Fibroblast of skin of right biceps (primary cell): ENCODE measurements at places on chromosomes 12 and 14.

DNA sequence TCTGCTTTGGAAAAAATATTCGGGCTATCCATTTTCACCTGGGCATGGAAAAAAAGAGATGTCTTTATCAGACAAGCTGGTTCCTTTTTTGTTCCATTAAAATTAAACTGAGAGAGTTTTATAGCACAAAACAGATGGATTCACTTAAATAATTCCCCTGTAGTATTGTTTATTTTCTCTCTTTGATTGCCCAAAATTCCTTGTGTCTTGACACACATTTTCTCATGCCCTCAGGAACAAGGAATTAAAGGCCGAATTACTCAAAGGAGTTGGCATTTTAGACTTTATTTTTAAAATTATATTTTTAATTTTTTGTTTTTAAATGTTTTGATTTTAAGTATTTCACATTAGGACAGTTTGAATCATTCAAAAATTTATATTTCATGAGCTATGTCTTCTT is 69.6 kb upstream of the SLCO1C1 start:
- DNase-seq, result no peak

DNA sequence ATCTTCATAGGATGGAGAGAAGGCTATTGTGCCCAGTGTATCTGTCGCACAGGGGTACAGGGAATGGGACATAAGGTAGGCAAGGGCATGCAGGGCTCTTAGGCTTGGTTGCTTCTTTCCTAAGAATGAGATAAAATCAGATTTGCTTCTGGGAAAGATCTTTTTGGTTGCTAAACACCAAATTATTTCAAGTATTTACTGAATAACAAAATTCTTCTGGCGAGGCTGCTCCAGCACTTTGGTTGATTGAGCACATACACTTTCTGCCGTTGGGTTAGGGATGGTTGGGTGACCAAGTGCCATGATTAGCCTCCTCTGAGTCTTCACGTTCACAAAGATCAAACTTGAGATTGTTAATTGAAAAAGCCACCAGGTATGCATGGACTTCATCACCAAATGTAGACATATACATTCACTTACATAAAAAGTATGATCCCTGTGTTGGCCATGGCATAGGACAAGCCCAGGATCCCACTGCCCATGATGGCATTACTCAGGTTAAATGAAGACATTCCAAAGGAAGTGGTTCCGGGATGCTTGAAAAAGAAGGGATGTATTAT is 38.2 kb downstream of the SLC38A4 start:
- DNase-seq, result peak; percentile 44

DNA sequence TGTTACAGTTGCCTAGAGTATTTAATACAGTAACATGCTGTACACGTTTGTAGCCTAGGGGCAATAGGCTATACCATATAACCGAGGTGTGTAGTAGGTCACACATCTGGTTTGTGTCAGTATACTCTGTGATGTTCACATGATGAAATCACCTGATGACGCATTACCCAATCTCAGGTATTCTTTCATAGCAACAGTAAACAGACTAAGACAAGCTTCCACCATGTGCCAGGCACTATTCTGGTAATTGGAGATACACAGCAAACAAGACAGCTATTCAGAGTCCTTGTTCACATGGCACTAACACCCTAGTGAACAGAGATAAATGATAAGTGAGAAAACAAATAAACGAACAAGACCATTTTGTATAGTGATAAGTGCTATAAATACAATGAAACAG is 3.8 kb upstream of the PDE3A start:
- no peak for DNase-seq

DNA sequence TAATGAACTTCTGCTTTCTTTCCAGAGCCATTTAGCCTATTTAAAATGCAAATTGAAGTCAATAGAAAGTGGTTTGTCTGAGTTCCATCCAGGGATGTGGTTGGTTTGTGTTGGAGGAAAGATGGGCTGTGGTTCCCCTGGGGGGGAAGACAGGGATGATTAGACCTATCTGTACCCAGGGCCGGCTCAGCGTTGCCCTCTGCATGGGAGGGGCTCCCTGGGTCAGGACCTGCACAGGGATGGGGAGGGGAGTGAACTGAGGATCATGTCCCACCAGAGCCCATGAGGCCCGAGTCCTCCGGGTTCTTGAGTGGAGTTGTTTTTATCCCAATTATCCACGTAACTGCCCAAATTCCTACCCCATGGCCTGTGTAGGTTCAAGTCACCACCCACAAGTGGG is 76.9 kb upstream of the SFSWAP start:
- DNase-seq, result no peak

DNA sequence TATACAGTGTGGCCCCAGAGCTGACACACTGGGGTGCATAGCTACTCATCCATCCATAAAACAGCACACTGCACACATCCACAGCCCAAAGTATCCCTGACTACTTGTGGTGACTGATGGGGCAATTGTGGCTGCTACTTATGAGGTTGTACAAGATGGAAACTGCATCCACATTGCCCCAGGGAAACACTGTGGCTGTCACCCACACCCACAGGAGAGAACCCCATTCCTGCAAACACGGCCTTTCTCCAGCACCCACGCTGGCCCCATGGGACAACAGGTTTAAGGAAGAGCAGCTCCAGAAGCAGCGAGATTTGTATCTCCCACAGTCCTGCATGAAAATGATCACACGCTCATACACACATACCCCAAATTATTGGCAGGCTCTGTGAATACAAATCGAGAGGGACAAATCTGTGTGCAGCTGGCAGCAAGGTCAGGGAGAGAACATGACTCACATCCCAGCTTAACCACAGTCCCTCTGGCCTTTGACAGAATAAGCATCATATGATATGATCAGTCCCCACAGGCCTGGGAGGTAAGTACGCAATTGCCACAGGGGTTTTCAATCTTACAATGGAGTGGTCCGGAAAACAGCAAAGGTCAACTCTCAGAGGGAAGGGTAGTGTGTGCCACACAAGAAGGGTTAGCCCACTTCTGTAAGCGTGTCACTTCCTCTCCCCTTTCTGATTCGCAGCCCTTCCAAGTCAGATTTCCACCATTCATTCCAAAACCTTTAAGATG is 61.9 kb downstream of the ESR2 start:
- peak; percentile 53 for DNase-seq

DNA sequence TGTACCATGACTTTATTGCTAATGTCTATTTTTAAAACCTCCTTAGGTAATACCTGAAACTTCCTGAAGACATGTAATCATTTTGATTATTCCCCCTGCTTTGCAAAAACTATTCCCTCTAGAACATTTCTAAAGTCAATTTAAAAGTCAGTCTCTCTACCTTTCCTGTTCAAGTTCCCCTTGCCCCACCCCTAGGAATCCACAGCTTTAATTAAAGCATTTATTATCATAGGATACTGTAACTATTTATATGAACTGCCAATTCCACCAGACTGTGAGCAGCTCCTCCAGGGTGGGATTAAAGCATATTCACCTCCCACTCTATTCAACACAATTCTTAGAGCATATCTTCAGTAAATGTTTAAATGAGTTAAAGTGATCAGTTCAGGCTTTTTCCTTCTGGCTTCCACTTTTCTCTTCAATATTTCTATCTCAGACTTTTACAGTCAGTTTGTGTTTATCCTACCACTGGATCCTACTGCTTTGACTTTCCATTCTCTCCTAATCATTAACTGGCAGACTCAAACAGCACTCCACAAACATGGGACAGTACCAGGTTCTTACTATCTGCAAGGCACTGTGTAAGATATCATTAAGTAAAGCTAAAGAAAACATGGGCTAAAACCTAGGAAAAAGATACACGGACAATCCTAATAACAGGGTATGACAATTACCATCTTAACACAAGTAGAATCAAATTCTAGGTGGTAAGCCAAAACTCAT is 39.1 kb downstream of the PTPN21 start:
- DNase-seq, result no peak

DNA sequence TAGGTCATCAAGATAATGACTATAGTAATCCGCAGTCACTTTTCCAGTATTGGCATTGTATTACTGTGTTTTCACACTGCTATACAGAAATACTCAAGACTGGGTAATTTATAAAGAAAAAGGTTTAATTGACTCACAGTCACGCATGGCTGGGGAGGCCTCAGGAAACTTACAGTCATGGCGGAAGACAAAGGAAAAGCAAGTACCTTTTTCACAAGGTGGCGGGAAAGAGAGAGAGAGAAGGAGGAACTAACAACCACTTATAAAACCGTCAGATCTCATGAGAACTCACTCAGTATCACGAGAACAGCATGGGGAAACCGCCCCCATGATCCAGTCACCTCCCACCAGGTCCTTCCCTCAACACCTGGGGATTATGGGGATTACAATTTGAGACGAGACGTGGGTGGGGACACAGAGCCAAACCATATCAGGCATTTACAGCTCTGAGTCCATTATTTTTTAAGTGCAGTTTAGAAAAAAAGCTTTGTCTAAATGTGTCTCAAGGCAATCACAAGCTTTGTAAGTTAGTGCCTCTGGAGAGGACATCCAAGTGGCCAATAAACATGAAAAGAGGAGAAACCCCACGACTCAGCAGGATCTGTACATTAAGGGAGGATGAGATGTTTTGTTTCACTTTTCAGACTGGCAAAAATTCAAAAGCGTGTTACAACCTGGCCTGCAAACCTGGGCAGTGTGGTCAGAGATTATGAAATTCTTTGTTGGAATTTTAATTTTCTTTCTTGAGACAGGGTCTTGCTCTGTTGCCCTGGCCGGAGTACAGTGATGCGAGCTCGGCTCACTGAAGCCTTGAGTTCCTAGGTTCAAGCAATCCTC is 82.0 kb downstream of the DNAH10 start:
- DNase-seq, result no peak

- no peak for DNase-seq
Measured at GRCh38 chr12:92890601-92891106, 38.4 kb downstream of the EEA1 start.
